Naive thymus-derived CD4-positive, alpha-beta T cell (primary cell): ENCODE measurements at places on chromosomes 5 and 9. TPM values are rescaled to one million over a fixed set of nuclear protein-coding genes. Genes with fewer than 3 reads are reported as not detected.

The HSD17B3 gene
- total RNA-seq = 0.34 TPM

The CNTNAP3B gene
- total RNA-seq = 0.15 TPM

The PPP1R26 gene
- total RNA-seq = 0.19 TPM

The ALDOB gene
- not detected for total RNA-seq

The RASGRF2 gene
- 38.7 TPM for total RNA-seq
